ENCODE measurements at places on chromosomes 7 and 10.

DNA sequence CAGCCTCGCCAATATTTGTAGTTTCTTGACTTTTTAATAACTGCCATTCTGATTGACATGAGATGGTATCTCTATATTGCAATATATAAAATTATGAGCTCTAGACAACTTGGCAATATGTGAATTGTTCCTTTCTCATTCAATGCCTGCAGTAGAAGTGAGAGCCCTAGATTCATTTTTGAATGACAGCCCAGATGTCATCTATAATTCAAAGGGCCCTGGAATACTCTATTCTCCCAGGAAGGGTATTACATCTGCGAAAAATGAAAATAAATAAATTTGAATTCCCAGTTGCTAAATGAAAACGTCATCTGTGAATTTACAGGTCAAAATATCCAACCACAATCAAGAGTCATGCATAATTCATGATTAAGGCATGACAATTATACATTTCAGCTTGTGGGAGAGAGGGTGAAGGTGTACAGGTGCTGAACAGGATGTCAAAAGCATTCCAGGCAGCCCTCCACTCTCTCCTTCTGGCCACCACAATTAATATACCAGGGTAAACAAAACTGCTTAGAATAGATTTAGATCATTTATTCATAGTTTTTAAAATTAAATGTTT, 1147.3 kb downstream of the XPNPEP1 start:
- no peak for DNase-seq

DNA sequence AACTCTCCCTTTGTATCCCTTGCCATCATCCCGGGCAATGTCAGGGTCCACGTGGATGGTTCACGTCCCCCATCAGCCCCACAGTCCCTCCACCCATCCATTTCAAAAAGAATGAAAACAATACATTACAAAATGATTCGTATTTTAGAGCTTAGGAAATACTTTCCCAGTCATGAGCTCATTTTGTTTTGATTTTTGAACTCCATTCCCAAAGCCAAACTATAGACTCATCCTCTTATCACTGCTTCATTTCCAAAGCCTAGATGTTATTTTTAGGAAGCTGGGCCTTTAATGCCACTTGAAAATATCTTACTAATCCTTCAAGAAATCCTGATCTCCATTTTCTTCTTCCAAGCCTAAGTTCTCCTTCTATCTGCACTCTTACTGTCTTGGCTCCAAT, 72.1 kb downstream of the WNT2 start:
- no peak for DNase-seq

- no peak for DNase-seq
Measured at GRCh38 chr10:126686268-126686667, 15.8 kb upstream of the C10orf90 start.

- no peak for DNase-seq
Measured at GRCh38 chr7:3068530-3068929, 24.9 kb upstream of the CARD11 start.

DNA sequence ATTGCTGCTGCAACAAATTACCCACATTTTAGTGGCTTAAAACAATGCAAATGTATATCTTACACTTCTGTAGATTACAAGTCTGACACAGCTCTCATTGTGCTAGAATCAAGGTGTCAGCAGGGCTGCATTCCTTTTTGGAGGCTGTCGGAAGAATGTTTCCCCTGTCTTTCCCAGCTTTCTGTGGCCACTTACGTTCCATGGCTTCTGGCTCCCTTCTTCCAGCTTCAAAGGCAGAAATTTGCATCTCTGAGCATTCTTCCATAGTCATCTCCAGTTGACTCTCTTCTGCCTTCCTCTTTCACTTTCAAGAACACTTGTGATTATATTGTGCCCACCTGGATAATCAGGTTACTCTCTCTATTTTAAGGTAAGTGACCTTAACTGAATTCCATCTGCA, 125.3 kb downstream of the GPR158 start:
- DNase-seq: no peak

- DNase-seq: no peak
Measured at GRCh38 chr7:137900137-137900536, 53.4 kb upstream of the DGKI start.

DNA sequence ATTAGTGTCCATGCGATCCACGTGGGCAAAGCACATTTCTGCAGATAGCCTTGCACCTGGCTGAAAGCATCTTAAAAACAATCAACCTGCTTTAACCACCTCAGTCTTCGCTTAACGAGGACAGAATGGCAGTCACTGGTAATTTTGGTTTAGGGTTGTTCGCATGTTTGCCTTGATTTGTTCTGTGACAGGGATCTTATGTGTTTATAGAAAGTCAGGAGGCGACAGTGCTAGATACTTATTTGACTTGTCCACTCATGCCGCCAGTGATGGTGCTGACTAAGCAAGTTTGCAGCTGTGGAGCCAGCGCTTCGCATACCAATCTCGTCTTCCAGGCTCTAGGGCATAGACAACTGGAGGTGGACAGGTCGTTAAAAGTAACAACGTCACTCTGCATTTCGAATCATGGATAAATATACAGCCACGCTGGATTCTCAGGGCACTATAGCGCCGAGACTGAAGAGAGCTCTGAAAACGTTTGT, 1.2 kb upstream of the TMEM243 start:
- no peak for DNase-seq

DNA sequence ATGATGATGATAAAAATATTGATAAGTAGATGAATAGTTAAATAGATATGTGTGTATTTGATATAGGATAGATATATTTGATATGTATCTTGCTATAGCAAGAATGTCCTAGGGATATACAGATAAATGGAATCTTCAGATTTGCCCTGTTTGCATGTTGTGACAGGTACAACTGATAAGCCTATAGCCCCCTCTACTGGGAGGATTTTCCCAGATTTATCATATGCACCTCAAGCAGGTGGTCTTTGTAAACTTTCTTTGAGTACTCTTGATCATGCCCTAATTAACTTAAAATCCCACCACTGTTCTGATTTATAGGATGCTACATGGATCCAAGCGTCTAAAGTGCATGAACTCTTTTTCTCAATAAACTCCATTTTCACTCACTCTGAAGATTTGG, 1050.7 kb downstream of the SORCS3 start:
- DNase-seq: no peak

DNA sequence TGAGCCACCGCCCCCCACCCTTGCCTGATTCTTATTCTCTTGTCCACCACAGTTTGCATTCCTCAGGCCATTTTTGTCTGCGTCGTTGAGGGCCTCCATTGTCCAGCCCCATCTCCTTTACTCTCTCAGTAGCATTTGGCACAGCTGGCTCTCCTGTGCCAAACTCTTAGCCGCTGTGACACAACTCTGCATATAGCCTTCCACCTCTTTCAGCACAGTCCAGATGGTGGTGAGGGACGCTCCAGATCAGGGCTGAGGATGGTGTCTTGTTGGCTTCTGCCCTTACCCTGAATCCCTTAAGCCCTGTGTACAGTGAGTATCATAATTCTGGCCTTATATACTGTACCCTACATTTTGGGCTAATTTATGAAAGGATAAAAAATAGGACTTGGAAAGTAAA, 45.6 kb downstream of the BMPR1A start:
- DNase-seq: no peak

DNA sequence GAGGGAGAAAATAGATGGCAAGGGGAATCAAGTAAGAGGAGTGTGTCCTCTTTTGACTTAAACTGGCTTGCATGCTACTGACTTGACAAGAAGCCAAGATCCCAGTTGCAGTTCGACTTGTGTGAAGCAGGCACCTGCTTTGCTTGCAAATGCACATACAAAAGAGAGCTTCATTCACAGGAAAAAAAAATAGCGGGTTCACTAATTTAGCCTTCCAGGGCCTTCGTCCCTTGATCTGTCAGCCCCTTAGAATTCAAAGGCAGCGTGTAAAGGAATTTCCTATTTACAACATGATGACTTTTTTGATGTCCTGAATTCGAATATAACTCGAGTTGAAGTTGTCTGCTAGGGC, 192.1 kb downstream of the CELF2 start:
- no peak for DNase-seq

- DNase-seq: no peak
Measured at GRCh38 chr7:108055611-108056021, 52.7 kb upstream of the LAMB1 start.
